PC-3 (cell line): ENCODE measurements at places on chromosomes 5 and 9.

GRCh38 chr9:135489188-135489906 is 9.8 kb downstream of the PPP1R26 start:
- no peak overlapping the region for H3K4me3 ChIP-seq
- no peaks in the 10 kb centered on the region for H3K36me3 ChIP-seq
- DNase-seq = no peak
- no peaks in the 10 kb centered on the region for H3K4me1 ChIP-seq
- no peak overlapping the region for H3K27ac ChIP-seq

GRCh38 chr9:36029202-36029601 is 7.5 kb upstream of the RECK start:
- H3K4me3 ChIP-seq = no peak overlapping the region
- H3K27ac ChIP-seq = no peak overlapping the region
- DNase-seq = no peak
- H3K36me3 ChIP-seq = no peaks in the 10 kb centered on the region
- peaks cover 18% of the 10 kb centered on the region for H3K4me1 ChIP-seq

- no peaks in the 10 kb centered on the region for H3K4me1 ChIP-seq
- H3K27ac ChIP-seq = no peak overlapping the region
- H3K36me3 ChIP-seq = no peaks in the 10 kb centered on the region
- no peak overlapping the region for H3K4me3 ChIP-seq
- H3K27me3 ChIP-seq = peaks cover 14% of the 10 kb centered on the region
- no peak for DNase-seq
These were observed 3.8 kb upstream of the DMRT3 start for GRCh38 chr9:972501-973294.

GRCh38 chr5:150009671-150010387 is 9.3 kb downstream of the HMGXB3 start:
- H3K36me3 ChIP-seq = peaks cover 92% of the 10 kb centered on the region
- no peaks in the 10 kb centered on the region for H3K4me1 ChIP-seq
- no peaks in the 10 kb centered on the region for H3K27me3 ChIP-seq
- no peak for DNase-seq
- no peak overlapping the region for H3K27ac ChIP-seq

- H3K27ac ChIP-seq = no peak overlapping the region
- H3K36me3 ChIP-seq = no peaks in the 10 kb centered on the region
- DNase-seq = no peak
- no peaks in the 10 kb centered on the region for H3K4me1 ChIP-seq
- H3K4me3 ChIP-seq = no peak overlapping the region
These were observed 169.8 kb upstream of the STK32A start for GRCh38 chr5:147065071-147065470.

- no peaks in the 10 kb centered on the region for H3K27me3 ChIP-seq
- H3K4me1 ChIP-seq = no peaks in the 10 kb centered on the region
- DNase-seq = no peak
- H3K27ac ChIP-seq = no peak overlapping the region
These were observed 103.1 kb upstream of the TXNDC8 start for GRCh38 chr9:110440796-110441195.

DNA sequence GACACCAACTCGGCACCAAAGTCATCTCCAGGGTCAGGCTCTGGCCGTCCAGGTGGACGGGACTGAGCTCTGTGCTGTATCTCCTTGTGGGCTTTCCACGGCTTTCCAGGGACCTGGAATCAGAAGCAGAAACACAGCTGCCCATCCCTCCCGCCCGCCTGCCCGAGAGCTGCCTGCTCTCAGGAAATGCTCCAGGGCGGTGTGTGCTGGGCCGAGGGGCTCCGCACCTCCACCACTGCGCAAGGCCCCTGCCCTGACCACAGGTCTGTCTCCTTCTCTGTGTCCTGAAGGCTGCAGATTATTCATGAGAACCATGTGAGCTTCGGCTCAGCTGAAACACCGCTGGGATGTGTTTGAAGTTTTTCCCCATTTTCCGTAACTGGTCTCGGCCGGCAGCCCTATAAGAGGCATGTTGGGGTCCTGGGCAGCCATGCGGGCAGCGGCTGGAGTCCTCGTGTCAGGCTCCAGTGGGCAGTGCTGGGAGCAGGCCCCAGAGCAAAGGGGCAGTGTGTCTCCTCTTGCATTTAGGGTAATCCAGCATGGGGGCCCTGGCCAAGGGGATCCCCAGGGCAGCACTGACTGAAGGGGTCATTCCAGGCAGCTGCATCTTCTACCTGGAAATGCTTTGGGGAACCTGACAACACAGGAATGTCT is 22.8 kb downstream of the NKD2 start:
- no peaks in the 10 kb centered on the region for H3K36me3 ChIP-seq
- no peak overlapping the region for H3K27ac ChIP-seq
- H3K4me1 ChIP-seq = no peaks in the 10 kb centered on the region
- no peaks in the 10 kb centered on the region for H3K27me3 ChIP-seq

DNA sequence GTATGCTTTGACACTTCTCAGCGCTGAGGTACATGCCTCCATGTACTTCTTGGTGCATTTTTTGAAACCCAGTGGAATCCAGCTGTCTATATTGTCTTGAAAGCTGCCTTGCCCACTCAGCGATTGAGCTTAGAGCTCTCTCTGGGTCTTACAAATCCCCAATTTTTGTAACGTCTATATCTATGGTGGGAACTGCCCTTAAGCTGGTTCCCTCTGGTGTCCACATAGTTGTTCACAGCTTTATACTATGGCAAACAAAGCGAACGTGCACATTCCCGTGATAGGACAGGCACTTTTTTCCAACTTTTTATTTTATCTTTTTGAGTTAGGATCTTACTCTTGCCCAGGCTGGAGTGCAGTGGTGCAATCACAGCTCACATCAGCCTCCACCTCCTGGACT is 20.9 kb downstream of the CDHR2 start:
- H3K4me1 ChIP-seq = no peaks in the 10 kb centered on the region
- H3K36me3 ChIP-seq = no peaks in the 10 kb centered on the region
- no peak overlapping the region for H3K4me3 ChIP-seq
- H3K27ac ChIP-seq = no peak overlapping the region
- H3K27me3 ChIP-seq = no peaks in the 10 kb centered on the region

DNA sequence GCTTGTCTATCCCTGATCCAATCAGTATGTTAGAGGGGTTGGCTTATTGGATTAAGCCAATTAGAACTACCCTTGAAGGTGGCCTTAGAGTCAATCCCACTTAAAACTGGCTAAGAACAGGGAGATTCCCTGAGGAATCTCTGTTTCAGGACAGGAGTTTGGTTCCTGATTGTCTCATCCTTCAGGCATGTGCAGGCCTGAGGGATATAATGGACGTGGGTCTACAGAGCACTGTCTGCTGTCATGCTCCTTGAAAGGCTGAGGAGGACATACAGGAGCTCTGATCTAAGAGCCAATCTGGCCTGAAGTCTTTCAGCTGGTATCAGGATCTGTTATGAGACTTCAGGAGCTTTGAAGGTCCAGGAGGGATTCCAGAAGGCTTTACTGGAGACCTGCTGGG is 36.2 kb upstream of the PRXL2C start:
- no peaks in the 10 kb centered on the region for H3K27me3 ChIP-seq
- no peak for DNase-seq
- H3K4me1 ChIP-seq = no peaks in the 10 kb centered on the region
- H3K4me3 ChIP-seq = no peak overlapping the region

GRCh38 chr9:123318961-123319421 is 37.0 kb upstream of the CRB2 start:
- DNase-seq = no peak
- no peaks in the 10 kb centered on the region for H3K27me3 ChIP-seq

- no peak overlapping the region for H3K27ac ChIP-seq
- no peaks in the 10 kb centered on the region for H3K36me3 ChIP-seq
- no peak overlapping the region for H3K4me3 ChIP-seq
- DNase-seq = no peak
- H3K27me3 ChIP-seq = no peaks in the 10 kb centered on the region
These were observed 391.1 kb upstream of the ZNF608 start for GRCh38 chr5:125137535-125137934.

- no peaks in the 10 kb centered on the region for H3K27me3 ChIP-seq
- H3K36me3 ChIP-seq = no peaks in the 10 kb centered on the region
- H3K4me3 ChIP-seq = no peak overlapping the region
- no peak for DNase-seq
These were observed 30.5 kb downstream of the CNTFR start for GRCh38 chr9:34558919-34559623.

GRCh38 chr5:133919148-133920136 is 49.0 kb downstream of the C5orf15 start:
- no peaks in the 10 kb centered on the region for H3K4me1 ChIP-seq
- no peaks in the 10 kb centered on the region for H3K27me3 ChIP-seq
- H3K36me3 ChIP-seq = no peaks in the 10 kb centered on the region
- H3K4me3 ChIP-seq = no peak overlapping the region
- DNase-seq = no peak

- H3K4me1 ChIP-seq = peaks cover 18% of the 10 kb centered on the region
- H3K27me3 ChIP-seq = no peaks in the 10 kb centered on the region
- no peak for DNase-seq
- H3K27ac ChIP-seq = no peak overlapping the region
- no peak overlapping the region for H3K4me3 ChIP-seq
These were observed 5.0 kb downstream of the DCTN4 start for GRCh38 chr5:150753863-150754262.

GRCh38 chr5:88841212-88841611 is 41.8 kb downstream of the MEF2C start:
- no peaks in the 10 kb centered on the region for H3K27me3 ChIP-seq
- H3K4me1 ChIP-seq = no peaks in the 10 kb centered on the region
- no peak for DNase-seq
- no peak overlapping the region for H3K4me3 ChIP-seq

DNA sequence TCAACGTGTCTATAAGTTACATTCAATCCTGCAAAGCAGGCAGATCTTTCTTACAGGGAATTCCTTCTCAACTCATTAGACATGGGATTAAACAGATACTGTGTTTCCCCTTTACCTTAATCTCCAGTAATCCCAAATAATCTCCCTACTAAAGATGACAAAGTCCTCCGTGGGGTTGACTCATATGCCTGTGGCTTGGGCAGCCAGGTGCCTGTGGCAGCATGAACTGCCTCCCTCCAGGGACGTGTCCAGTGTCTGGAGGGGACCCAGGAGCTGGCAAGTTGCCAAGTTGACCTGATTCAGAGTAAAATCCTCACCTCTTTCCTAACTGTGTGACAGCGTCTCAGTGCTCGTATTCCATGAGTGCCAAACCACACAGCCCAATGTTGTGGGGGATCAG is 94.6 kb upstream of the PTCH1 start:
- H3K4me1 ChIP-seq = no peaks in the 10 kb centered on the region
- H3K4me3 ChIP-seq = no peak overlapping the region
- H3K36me3 ChIP-seq = no peaks in the 10 kb centered on the region
- no peaks in the 10 kb centered on the region for H3K27me3 ChIP-seq

GRCh38 chr5:68000805-68001204 is 214.8 kb upstream of the PIK3R1 start:
- H3K27ac ChIP-seq = no peak overlapping the region
- H3K4me1 ChIP-seq = no peaks in the 10 kb centered on the region
- H3K4me3 ChIP-seq = no peak overlapping the region
- H3K36me3 ChIP-seq = no peaks in the 10 kb centered on the region
- no peak for DNase-seq
- H3K27me3 ChIP-seq = no peaks in the 10 kb centered on the region

- no peak overlapping the region for H3K4me3 ChIP-seq
- H3K4me1 ChIP-seq = no peaks in the 10 kb centered on the region
- peak; percentile 79 for DNase-seq
- no peaks in the 10 kb centered on the region for H3K36me3 ChIP-seq
- no peak overlapping the region for H3K27ac ChIP-seq
- H3K27me3 ChIP-seq = no peaks in the 10 kb centered on the region
These were observed 30.0 kb upstream of the STOM start for GRCh38 chr9:121399883-121400607.

GRCh38 chr9:22030101-22030598 is 21.0 kb upstream of the CDKN2B start:
- peak; percentile 74 for DNase-seq
- H3K4me1 ChIP-seq = peaks cover 32% of the 10 kb centered on the region
- H3K4me3 ChIP-seq = peak overlapping the region; percentile 18; the same call in 1 of the 2 replicates
- no peaks in the 10 kb centered on the region for H3K27me3 ChIP-seq
- H3K36me3 ChIP-seq = no peaks in the 10 kb centered on the region

GRCh38 chr9:33375841-33376321 is 26.5 kb downstream of the AQP7 start:
- no peaks in the 10 kb centered on the region for H3K27me3 ChIP-seq
- no peak overlapping the region for H3K27ac ChIP-seq
- H3K4me1 ChIP-seq = peaks cover 9% of the 10 kb centered on the region; the same call in 1 of the 2 replicates

DNA sequence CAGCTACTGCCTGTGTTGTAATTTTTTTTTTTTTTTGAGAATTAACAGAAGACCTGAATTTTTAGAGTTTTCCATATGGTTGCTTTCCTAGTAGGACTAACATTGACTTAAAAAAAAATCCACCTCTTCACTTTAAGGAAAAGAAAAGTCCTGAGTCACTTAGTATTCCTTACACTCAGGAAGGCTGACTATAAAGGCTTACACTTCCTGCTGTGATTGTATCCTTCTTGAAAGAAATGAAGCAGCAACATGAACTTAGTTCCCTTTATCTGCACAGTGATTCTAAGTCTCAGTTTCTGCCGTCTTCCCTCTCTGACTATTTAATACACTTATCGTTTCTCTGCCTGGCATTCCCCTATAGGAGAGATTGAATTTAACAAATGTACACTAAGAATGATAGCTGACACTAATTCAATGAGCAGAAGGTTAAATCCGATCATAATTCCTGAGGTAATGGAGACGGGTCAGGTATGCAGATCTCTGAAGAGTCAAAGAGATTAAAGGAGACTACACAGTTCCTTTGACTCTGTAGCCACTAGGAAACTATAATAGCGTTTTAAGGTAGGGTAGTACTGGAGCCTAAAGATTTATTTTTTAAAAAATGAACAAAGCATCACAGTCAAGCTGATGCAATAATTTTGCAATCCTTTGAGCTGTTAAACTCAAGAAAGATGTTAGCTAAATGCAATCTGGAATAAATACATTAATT is 185.1 kb upstream of the ELAVL2 start:
- no peak overlapping the region for H3K27ac ChIP-seq
- no peaks in the 10 kb centered on the region for H3K36me3 ChIP-seq
- no peaks in the 10 kb centered on the region for H3K4me1 ChIP-seq
- no peak overlapping the region for H3K4me3 ChIP-seq

DNA sequence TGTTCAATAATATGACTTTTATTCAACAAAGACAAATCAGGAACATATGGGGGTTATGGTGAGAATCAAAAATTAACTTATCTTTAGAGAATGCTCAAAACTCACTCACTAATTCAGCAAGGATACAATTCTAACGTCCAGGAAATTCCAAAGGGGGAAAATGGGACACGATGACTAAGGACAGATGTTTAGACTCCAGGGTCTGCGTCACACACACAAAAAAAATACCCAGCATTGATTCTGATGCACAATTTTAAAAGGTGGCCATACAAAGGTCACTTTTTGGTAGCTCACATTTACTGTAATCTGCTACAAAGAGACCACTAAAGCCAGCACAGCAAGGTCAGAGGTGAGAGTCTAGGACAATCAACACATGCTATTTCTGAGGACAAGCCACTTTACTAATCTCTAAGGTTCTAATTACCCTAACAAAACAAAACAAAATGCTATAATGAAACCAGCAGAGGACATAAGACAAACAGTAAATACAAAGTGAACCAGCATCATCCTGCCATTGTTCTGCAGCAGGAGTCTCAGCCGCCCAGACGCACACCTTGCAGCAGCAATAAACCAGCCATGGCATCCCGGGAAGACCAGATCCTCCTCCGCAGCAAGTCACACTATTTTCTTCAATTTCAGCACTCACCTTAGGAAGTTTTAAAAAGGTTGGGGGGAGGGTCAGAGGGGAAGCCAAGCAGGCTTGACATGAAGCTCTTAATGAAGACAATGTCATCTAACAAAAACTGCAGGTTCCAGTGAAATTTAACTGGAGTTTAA is 57.8 kb downstream of the TTC39B start:
- H3K4me3 ChIP-seq = no peak overlapping the region
- DNase-seq = no peak
- H3K4me1 ChIP-seq = peaks cover 11% of the 10 kb centered on the region
- no peaks in the 10 kb centered on the region for H3K27me3 ChIP-seq
- H3K27ac ChIP-seq = no peak overlapping the region
- H3K36me3 ChIP-seq = no peaks in the 10 kb centered on the region
